ENCODE measurements at places on chromosomes 1 and 21.

DNA sequence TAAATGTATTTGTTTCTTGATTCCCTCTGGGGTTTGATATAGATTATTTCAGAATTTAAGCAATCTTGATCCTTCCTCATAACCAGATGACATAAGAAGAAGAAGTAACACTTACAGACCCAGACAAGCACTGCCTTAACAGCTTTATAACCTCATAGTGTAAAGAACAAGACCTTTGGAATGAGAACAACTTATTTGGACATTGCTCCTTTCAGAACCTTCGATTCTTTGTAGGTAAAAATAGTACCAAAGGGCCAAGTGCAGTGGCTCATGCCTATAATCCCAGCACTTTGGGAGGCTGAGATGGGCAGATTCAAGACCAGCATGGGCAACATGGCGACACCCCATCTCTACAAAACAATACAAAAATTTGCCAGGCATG lies 15.0 kb downstream of the TM2D1 start:
- no peak for DNase-seq

GRCh38 chr1:103997631-103998030 lies 247.9 kb downstream of the AMY1C start:
- DNase-seq: no peak

DNA sequence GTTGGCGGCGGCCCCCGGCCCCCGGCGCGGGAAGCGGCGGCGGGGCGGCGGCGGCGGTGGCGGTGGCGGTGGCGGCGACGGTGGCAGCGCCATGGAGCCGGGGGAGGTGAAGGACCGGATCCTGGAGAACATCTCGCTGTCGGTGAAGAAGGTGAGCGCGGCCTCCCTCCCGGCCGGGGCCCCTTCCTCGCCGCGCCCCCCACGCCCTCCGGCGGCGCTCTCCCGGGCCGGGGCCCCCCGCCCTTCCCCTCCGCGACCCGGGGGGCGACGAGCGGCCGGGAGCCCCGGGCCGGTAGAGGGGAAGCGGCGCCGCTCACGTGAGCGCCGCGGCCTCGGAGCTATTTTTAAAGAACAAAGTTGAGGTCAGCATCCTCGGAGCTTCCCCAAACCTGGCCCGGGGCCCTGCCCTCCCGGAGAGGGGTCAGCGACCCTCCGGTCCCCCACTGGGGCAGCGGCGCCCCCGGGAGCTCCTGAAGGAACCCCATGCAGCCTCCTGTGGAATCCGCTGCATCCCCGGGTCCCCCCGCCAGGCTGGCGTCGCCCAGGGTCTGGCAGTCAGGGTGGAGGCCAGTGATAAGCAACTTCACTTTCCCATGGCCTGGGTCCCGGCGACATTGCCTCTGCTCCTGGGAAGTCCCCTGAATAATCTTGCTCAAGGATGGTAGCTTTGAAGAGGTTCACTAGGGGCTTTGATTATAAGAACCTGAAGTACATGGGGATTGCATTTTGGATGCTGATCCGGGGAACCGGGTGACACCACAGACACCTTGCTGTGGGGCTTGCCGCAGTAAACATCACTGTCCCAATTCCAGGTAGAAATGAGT lies 560 bp downstream of the PLEKHM2 start:
- DNase-seq: peak; percentile 43

DNA sequence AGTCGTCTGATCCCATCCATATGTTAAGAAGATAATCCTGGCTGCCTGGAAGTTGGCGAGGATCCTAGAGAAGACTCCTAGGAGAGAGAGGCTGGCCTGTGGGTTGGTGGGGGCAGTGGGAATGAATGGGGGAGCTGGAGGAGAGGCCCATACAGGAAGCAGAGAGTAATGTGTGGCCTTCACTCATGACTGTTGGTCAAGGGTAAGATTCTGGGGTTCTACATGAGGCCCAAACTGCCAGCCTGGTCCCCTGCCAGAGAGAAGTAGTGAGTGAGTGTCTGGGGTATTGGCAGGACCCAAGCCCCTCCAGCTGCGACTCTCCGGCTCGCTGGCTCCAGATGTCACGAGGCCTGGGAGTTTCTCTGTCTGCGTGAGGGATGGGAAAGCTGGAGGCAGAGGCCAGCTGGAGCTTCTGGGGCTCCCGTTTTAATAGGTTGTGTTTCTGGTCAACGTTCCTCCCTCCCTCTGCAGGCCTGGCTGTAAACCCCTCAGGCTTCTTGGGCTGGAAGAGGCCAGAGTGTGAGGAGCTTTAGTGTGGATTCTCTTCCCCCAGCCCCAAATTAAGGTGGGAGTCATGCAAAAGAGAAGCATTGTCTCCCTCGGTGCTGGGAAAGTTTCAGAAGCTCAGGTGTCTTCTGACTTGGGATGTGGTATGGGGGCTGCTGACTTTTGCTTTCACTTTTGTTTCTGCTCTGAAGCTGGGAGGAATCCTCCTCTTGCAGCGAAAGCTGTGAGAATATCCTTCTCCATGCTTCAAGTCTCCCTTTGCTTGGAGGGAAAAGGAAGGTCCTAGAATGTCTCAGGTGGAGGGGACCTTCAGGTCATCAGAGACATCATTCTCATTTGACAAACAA lies 2.6 kb downstream of the TMEM51 start:
- DNase-seq: peak; percentile 11

GRCh38 chr1:162721471-162721870 lies 69.0 kb upstream of the HSD17B7 start:
- no peak for DNase-seq

DNA sequence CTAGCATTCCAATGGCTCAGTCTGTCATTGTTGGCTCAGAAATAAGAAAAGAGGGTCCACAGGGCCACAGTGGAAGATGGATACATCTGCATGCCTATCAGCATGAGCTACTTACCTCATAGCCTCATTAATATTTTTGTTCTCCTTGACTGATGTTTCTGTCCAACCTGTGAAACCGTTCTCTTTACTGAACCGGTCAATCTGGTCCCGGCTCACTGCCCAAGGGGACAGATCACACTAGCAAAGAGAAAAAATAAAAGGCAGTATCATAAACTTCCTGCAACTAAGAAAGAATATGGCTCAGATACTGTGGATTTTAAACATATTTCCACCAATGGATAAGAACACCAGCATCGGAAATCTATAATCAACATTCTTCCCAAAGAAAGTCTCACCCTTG lies 4.7 kb downstream of the RAB29 start:
- no peak for DNase-seq

Measured in OCI-LY7 (cell line).